ENCODE measurements at places on chromosomes 3 and 15.

DNA sequence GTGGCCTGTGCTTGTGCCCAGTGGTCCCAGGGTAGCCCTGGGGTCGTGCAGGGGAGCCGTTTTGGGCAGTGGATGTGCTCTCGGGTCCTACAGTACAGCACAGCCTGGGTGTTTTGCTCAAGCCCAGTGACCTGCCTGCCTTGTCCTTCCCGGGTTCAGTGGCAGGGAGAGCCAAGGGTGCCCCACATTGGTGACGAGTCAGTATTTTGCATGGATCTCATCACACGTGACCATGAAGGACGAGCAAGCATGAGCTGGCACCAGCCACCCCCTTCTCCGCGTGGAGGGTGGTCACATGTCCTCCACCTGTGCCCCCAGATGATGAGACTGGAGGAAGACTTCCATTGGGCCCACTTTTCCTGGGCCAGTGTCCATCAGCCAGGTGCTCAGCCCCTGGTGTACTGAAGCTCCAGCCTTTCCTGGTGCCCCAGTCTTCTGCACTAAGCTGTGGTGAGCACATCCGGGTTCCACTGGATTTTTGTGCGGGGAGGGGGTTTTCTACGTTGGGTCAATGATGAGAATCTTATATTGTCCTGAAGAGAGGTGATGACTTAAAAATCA lies 197.5 kb downstream of the UBE3A start:
- DNase-seq, result no peak

DNA sequence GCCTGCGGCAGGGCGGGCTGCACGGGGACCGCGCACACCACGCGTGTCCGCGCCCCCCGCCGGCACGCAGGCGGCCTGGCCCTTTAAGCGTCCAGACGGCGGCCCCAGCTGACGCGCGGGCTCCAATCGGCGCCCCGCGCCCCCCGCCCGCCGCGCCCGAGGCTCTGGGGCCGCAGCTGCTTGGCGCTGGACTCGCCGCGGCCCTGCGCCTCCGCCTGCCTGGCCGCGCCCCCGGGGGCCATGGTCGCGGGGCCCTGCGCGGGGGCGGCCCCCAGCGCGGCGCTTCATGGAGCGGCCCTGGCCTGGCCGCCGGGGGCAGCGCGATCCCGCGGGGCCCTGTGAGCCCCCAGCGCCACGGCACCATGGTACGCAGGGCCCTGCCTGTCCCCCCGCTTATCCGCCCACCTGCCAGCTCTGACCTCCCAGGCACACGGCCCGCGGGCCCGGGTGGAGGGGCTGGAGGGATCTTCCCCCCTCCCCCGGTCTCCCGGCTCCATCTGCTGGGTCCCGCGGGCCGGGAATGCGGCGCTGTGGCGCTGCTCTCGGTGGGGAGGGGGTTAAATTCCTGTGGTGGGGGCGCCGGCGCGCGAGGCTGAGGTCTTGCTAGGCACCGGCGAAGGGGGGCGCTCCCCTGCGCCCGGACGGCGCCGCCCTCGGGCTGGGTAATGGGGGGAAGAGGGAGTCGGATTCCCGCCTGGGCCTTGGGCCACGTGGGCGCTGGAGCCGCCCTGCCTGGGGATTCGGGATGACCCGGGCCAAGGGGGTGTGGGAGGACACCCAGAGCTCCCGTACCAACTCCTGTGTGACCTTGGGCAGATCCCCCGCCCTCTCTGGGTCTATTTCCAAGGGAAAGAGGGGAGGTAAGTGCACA lies 1.1 kb downstream of the ZBTB47 start:
- peak; percentile 73 for DNase-seq

GRCh38 chr3:19645093-19645492 lies 288.9 kb downstream of the EFHB start:
- no peak for DNase-seq

DNA sequence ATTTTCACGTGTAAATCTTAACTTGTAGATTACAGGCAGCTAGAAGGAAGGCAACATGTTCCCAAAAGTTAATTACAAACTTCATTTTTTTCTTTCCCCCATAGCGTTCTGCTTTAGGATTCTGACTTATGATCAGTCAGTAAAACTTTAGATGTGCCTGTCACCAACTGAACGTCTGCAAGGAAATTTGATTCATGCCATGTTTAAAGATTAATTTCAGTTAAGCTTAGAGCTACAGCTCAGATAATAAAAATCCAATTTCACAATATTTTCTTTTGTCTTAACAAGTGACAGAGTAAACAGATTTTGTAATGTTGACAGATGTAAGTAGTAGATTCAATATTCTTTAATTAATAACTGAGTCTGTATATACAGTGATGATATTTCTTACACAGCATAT lies 253.1 kb downstream of the NFKBIZ start:
- DNase-seq, result no peak

- DNase-seq, result peak; percentile 78
Observed at GRCh38 chr15:92527197-92527596, 128.4 kb downstream of the FAM174B start.

- peak; percentile 71 for DNase-seq
Observed at GRCh38 chr3:153160451-153161137, 1.4 kb upstream of the RAP2B start.

- no peak for DNase-seq
Observed at GRCh38 chr15:95018888-95019545, 787.7 kb downstream of the MCTP2 start.

GRCh38 chr3:156637480-156638022 lies 36.8 kb upstream of the TIPARP start:
- DNase-seq, result no peak

DNA sequence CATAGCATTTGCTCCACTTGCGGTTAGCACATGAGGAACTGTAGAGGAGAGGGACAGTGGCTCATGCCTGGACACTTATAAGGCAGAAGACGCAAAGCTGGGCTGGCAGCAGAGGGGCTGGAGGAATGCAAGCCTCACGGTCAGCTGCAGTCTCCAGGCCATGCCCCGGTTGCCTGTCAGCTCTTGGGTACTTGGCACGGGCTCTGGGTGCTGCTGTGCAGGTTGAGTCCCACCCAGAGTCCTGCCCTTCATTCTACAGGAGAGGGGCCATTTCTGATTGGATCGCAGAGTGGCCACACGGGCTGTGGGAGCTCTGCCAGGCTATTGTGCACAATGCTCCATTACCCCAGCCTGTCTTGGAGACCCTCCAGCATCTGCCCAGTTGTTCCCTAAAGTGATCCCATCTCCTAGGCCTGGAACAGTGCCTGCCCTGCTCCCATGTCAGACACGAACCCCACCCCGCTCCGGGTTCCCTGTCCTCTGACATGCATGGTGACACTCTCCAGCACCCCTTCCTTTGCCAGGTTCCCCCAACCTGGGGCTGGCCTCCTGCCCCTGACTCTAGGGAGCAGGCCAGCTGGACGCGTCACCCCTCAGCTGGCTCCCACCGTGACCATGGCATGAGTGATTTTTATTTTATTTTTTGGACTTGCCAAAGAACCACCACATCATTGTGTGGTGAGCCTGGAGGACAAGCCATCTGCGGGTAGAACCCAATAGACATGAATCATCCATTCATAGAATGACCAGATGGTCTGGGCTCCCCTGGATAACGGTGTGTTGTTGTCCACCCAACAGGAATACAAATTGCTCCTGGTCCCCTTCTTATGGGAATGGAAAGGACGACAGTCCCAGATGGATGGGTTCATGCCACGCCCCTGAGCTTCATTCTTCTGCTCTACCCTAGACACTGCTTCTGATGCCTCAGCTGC lies 51.0 kb upstream of the KLF13 start:
- DNase-seq, result peak; percentile 8

GRCh38 chr3:107753494-107753893 lies 230.7 kb downstream of the BBX start:
- DNase-seq, result peak; percentile 69

- DNase-seq, result no peak
Observed at GRCh38 chr3:38653685-38654537, 4.4 kb upstream of the SCN5A start.

GRCh38 chr3:100117093-100117492 lies 2.8 kb upstream of the FILIP1L start:
- DNase-seq, result no peak

GRCh38 chr3:37989821-37990480 lies 635 bp upstream of the VILL start:
- DNase-seq, result peak; percentile 4

DNA sequence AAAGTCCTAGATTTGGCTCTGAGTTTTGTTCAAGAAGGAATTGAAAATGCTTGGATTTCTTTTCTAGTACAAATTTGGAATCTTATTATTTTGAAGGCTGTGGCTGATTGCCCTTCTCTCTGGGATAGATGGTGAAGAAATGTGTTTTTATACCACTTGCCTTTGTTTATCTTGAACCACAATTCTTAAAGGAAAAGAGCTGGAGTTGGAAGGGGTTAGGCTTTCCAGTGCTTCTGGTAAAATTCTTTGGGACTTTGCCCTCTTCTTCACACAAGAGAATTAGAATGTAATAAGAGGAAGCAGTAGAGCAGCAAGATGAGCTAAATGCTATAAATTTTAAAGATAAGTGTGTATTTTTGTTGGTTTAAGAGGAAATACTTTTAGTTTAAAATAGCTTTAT lies 65.8 kb downstream of the COL6A5 start:
- DNase-seq, result no peak

GRCh38 chr3:67017211-67017610 lies 19.1 kb downstream of the KBTBD8 start:
- DNase-seq, result no peak

DNA sequence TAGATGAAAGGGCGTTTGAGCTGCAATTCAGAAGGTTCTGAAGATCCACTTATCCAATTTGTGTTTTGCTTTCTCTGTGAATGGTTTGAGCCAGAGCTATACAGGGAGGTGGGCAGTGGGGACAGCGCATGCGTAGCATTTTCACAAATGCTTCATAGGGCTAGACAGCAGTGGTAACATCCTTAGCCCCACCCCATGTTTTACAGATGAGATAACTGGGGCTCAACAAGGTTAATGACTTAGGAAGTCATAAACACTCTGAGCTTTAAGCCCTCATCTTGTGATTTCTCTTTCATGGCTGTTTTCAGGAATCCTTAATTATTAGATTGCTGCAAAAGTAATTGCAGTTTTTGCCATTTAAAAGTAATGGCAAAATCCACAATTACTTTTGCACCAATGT lies 408.7 kb downstream of the IL5RA start:
- no peak for DNase-seq

GRCh38 chr3:140505213-140505612 lies 172.7 kb upstream of the TRIM42 start:
- peak; percentile 87 for DNase-seq

DNA sequence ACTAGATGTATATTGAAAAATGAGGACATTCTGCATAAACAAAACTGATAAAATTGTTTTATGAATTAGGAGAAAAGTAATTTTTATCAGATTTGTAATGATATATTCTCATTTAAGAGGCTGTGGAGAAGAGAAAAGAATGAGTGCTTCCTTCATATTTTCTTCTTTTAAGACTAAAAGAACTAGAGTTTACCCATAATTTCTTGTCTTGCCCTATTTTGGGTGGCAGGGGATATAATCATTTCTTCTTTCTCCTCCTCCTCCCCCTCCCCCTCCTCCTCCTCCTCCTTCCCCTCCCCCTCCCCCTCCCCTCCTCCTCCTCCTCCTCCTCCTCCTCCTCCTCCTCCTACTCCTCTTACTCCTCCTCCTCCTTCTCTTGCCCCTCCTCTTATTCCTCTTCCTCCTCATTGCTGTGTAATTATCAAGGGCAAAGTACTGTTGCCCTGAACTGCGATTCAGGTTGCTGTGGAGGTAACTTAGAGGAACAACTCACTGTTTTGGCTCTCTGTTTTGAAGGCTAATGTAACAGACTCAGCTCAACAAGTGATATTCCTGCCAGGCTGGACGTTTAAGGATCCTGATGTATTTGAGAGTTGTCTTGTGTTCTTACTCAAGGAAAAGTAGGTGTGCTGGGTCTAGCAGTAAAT lies 555.4 kb downstream of the AGBL1 start:
- DNase-seq, result no peak

DNA sequence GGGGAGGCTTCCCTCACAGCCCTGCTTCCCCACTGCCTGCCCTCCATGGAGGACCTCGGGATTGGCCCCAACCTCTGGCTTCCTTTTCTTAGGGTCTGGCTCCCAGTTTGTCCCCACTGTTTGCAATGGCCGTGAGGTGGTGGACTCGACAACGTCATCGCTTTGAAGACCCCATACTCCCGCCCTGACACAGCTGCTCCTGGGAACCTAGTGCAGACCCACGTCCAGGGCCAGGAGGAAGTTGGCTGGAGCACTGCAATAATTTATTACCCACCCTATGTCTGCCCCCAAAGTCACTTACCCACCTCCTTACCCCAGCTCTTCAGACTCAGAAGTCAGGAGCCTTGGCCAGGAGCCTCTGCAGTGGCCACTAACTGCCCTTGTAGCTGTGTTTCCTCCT lies 11.1 kb downstream of the GRM2 start:
- DNase-seq, result no peak

GRCh38 chr15:70531576-70531975 lies 231.8 kb downstream of the UACA start:
- no peak for DNase-seq

- no peak for DNase-seq
Observed at GRCh38 chr3:141575879-141576743, 89.3 kb downstream of the RASA2 start.

DNA sequence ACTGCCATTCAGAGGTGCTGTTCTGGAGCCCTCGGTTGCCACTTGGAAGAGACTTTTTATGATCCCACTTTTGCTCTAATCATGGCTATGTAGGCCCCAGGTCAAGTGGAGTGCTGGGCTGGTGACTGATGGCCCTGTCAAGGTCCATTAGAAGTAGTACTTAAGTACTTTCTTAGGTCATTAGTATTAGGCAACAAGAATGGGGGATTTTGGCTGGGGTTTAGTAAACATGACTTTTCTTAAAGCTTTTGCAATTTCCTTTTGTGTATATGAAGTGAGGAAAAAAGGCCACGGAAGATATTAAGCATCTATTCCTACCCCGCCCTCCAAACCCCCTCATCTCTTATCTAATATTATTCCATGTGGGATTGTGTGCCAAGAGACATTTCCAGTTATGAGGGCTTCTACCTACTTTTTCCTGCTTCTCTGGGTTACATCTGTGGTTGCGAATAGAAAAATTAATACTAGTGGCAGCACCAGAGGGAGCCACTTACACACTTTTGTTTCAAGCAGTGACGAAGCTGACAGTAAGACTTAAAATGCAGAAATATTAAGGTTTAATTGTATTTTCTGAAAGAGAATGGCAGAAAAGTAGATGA lies 13.9 kb downstream of the NLGN1 start:
- DNase-seq, result peak; percentile 46

- DNase-seq, result peak; percentile 67
Observed at GRCh38 chr3:48504051-48504946, at the start of gene SHISA5. SHISA5 (minus strand) TSS chr3:48504174; CDS start chr3:48504094, 80 bp downstream.

GRCh38 chr3:127212231-127212630 lies 19.3 kb downstream of the PRR23E start:
- DNase-seq, result no peak

GRCh38 chr3:186187401-186188275 lies 78.7 kb upstream of the ETV5 start:
- no peak for DNase-seq

Measured in testis (tissue), 5 donors.